ENCODE measurements at places on chromosomes 12 and 14.

- no peak for DNase-seq
Measured at GRCh38 chr12:96225044-96225855, 31.1 kb downstream of the ELK3 start.

DNA sequence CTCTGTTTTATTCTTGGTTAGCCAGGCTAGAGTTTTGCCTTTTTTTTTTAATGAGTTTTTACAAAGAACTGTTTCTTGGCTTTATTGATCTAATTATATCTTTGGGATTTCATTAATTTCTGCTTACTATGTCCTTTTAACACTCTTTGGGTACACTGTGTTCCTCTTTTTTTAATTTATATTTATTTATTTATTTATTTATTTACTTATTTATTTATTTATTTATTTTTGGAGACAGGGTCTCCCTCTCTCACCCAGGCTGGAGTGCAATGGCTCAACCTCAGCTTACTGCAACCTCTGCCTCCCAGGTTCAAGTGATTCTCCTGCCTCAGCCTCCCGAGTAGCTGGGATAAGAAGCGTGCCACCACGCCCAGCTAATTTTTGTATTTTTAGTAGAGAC is 15.1 kb upstream of the MARK3 start:
- no peak for DNase-seq

GRCh38 chr12:7460375-7461259 is 16.7 kb upstream of the CD163L1 start:
- DNase-seq: no peak

- DNase-seq: no peak
Measured at GRCh38 chr12:67541625-67541991, 106.9 kb upstream of the DYRK2 start.

- DNase-seq: no peak
Measured at GRCh38 chr14:71947947-71948500, 15.8 kb downstream of the RGS6 start.

DNA sequence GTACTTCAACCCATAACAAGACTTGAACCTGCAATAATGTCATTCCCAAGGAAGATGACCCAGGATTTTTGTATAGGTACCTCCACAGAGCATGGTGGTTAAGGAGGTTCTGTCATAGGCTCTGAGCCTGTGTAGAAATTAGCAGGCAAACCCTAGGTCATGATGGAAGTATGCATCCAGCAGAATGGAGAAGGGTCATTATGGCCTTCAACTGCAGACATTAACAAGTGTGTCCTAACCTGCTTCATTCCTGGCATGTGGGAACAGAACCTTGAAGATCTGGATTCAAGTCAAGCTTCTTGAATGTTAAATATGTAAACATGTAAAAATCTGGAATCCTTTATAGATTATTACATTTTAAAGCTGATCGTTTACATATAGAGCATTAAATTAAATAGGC is 116.2 kb upstream of the SLC38A4 start:
- no peak for DNase-seq

- DNase-seq: no peak
Measured at GRCh38 chr12:104374071-104374470, 70.5 kb downstream of the EID3 start.

GRCh38 chr12:42186793-42187192 is 42.1 kb upstream of the GXYLT1 start:
- DNase-seq: no peak

DNA sequence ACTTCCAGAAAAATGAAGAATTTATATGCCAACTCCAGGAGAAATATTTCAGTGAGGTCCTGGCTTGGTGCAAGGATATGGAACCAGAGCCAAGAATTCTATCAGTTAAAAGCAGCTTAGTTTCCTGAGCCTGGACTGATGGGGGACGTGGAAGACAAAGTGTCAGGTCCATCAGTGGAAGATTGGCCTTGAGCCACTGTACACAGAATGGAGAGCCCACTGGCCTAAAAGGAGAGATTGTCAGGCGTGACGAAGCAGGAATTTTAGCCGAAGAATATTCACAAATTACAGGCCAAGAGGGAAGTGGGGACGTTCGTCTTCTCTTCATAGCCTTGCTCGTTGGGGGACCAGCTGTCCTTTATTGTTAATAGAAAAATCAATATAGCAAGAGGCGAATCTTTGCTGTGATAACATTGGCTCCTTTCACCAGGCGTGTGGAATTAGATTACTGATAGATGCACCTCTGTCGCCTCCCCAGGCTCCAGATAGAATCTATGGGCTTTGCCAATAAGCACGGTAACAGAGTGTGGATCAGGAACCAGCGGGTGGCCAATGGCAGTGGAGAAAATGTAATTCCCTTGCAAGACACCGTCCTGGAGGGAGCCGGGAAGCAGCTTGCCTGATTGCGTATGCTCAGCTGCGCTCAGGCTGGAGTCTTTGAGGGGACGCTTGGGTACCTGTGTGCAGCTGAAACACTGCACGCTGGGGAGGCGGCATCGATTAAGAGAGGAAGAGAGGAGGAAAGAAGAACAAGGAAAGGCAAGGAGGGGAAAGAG is 56.4 kb downstream of the TMEM132C start:
- no peak for DNase-seq

GRCh38 chr14:29352706-29353080 is 575.0 kb downstream of the PRKD1 start:
- no peak for DNase-seq

DNA sequence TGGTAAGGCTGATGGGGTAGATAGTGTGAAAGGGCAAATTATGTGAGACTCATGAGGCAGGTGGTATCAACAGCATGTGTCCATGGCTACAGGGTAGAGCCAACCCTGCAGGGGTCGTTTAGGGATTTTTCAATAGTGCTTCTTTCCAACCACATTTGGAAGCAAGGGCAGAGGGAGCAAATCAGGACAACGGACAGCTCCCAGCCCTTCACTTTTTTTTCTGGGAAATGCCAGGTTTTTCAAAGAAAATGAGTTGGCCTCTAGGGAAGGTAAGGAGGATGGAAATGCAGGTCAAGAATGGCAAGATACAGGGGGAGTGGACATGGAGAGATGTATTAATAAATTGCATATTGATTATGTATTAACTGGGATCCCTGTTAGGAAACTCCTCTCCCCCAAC is 4.9 kb upstream of the CMA1 start:
- DNase-seq: no peak

- DNase-seq: no peak
Measured at GRCh38 chr12:4540638-4541037, 1.9 kb downstream of the RAD51AP1 start.

GRCh38 chr12:56029166-56029519 is 8.3 kb downstream of the IKZF4 start:
- DNase-seq: no peak

- no peak for DNase-seq
Measured at GRCh38 chr12:15563663-15564062, 225.5 kb downstream of the EPS8 start.

- DNase-seq: no peak
Measured at GRCh38 chr12:128069359-128069997, 197.5 kb upstream of the TMEM132C start.

Measured in activated naive CD8-positive, alpha-beta T cell treated with anti-CD3 and anti-CD28 coated beads, Interleukin-2, amount 50 U/mL, for 16 hours (primary cell).